ENCODE measurements at places on chromosomes 12 and 14.

DNA sequence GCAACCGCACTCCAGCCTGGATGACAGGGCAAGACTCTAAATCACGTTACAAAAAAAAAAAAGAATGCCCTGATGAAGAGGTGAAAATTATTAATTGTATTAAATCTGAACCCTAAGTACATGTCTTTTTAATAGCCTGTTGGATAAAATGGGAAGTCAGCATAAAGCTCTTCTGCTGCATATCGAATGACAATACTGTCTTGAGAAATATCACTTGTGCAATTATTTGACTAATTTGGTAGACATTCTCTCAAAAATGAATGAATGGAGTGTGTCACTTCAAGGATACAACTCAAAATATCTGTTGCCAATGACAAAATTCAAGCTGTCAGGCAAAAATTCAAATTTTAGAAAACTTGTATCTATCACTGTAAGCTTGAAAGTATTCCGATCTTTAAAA, 38.9 kb downstream of the DNAI7 start:
- DNase-seq: no peak

DNA sequence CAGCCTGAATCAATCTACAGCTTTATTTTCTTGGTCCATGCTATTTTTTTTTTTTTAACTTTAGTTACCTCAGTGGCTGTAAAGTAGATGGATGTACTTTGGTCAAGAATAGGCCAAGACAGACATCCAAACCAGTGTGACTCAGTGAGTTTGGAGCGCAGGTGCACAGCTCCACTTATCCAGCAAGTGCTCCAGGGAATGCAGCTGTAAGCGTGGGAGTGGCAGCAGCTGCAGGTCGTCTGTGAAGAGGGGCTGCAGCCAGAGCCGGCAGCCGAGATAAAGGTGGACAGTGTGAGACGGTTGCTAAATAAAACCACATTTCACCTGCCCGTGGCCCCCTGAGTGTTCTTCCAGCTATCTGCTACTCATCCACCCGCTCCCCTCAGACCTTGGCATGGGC, 1018.7 kb downstream of the AACS start:
- no peak for DNase-seq

- DNase-seq: no peak
Measured at GRCh38 chr12:52232203-52232673, 805 bp upstream of the KRT7 start.

DNA sequence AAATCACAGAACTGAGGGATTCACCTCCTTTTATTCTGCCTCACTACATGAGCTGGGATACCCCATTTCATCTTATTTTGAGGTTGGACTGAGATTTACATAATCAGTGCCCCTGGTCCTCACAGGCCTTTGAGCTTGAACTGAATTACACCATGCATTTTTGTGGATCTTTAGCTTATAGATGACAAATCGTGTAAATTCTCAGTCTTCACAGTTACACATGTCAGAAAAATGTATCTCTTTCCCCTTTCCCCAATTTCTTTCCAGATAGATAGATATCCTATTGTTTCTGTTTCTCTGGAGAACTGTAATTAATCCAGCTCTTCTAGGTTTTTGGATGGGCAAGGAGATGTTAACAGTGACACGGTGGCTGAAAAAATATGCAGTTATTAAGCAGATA, 1778.9 kb upstream of the SEL1L start:
- no peak for DNase-seq

DNA sequence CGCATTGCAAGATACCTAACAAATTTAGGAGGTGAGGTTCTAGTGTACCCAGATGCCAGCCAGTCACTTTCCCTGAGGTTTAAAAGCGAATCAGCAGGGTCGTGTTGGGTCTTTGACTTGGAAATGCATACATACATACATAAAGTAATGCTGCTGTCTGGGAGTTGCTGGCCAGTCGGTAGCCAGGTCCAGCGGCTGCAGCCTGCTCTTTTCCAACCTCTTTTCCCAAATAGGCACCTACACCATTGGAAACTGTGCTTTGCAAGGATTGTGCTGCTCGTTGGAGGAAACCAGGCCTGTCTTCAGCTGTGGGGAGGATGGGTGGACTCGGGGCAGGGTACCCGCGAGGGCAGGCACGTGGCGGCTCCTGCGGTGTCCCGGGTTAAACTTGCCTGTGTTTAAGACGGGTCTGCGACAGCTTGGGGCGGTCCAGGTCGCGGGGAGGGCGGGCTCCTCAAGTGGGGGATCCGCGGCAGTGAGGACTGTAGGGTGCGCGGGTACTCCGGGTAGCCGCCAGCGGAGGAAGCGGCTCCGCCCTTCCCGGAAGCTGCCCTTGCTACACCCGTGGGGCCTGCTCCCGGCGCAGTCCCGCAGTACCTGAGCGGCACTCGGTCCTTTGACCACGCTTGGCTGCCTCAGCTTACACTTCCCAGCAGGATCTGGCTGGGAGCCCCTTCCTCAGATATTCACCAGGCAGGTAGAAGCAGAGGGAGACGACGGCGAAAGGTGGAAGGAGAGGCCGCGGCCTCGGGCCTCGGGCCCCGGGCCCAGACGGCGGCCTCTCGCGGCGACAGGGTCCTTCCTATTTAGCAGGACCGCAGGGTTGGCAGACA, 2.7 kb downstream of the TTC6 start:
- no peak for DNase-seq

GRCh38 chr12:30877105-30877875, 49.3 kb upstream of the TSPAN11 start:
- no peak for DNase-seq

GRCh38 chr14:38941488-38941887, 161.5 kb downstream of the SEC23A start:
- DNase-seq: no peak

GRCh38 chr14:77041881-77042545, 13.5 kb upstream of the IRF2BPL start:
- DNase-seq: peak; percentile 41

GRCh38 chr12:72509891-72510290, 237.7 kb downstream of the TRHDE start:
- DNase-seq: no peak

DNA sequence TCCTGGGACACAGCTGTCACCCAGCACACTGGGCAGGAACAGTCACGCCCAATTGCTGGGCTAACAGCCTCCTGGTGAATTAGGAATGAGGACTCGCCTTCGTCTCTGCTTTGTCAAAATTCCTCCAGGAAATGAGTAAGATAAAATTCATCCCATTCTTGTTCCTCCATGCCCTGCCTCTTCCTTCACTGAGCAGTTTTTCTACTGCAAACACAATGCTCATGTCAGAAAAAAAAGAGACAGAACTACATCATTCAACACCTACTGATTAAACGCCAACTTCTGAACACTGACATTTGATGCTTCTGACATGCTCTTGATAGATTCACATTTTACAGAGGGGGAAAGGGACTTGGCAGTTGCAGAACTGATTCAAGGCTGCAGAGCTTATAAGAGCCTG, 37.5 kb upstream of the DTX1 start:
- DNase-seq: peak; percentile 4

- DNase-seq: no peak
Measured at GRCh38 chr14:94124582-94125377, 4.6 kb downstream of the IFI27L2 start.

DNA sequence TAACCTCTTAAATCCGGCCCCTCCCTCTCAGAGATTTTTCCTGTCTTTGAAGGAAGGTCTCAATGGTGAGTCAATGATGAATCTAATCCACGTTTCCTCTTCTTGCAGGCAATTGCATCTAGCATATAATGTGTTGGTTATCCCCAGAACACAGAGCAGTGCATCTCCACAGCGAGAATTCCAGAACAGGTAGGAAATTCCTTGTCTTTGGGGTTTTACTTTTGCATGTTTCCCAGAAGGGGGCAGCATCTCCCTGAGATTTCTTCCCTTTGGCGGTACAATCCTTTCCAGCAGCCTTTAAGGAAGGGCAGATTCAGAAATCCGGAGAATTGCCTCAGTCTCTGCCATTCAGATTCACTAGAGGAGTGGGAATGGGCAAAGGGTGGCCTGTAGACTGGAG, 128.0 kb downstream of the KCNA5 start:
- DNase-seq: peak; percentile 32

DNA sequence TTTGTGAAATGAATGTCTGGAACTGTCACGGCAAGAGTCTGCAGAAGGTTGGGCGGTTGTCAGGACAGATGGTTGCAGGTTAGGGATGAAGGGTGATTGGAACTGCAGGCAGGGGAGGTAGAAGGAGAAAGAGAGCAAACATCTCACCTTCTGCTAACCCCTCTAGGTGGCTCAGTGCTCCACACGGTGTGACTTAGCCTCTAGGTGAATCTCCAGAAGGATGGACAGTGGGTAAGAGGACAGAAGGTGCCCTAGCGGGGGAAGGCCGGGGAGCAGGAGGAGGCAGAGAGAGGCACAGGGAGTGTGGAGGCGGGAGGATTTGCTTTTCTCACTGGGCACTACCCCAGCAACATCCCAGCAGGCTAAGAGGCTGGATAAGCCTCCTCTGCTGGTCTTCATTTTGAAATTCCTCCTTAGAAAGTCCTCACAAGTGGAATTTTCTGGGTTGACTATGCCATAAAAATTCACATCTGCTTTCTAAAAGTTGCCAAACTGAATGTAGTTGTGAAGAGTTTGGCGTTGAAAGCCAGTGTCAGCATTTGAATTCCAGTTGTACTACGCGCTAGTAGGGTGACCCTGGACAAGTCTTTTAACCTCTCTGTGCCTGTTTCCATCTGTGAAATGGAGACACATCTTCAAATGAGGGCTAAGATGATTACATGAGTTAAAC, 10.7 kb upstream of the GPR68 start:
- DNase-seq: peak; percentile 33

DNA sequence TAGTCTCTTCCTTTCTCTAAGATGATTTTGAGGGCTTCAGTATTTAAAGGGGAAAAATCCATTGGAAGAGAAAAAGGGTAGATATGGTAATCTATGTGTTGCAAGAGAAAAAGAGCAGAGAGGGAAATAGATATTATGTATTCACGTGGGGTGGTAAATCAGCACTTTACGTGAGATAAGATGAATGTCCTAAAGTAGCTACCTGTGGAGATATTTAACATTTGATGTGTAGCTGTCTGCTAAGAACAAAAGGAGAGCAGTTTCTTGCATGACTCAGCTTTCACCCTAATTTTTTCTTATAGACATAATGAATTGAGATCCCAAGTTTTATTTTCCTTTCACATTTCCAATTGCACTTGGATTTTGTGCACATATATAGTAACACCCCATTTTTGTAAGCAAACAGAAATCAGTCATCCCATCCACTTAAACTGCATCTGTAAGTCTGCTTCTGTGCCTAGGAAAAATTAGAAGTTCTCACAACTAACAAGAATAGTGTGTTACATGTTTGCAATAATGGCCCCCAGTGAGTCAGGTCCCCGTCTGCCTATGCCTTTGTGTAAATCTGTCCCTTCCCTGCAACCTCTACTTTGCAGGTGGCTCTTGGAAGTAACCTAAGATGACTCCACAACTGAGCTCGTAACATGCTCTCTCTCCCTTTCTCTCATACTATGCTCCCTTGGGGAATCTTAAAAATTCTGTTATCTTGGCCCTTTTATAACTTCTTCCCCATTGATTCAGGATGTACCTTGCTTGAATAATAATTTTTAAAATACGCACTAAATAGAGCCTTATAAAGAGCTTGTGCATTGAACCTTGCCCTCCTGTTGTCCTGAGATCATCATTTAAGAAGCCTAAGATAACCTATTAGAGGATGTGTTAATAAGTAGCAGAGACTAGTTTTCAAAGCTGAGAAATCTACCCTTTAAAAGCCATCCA, 3.7 kb downstream of the TMTC3 start:
- DNase-seq: no peak

DNA sequence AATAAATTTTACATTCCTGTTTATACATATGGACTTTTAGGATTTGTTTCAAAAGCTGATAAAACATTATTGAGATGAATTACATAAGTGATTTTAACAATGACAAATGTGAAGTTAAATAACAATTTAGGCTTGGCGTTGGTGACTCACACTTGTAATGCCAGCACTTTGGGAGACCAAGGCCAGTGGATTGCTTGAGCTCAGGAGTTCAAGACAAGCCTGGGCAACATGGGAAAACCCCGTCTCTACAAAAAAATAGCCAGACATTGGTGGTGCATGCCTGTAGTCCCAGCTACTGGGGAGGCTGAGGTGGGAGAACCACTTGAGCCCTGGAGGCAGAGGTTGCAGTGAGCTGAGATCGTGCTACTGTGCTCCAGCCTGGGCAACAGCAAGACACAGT, 7.4 kb downstream of the ACOT2 start:
- DNase-seq: no peak

- DNase-seq: no peak
Measured at GRCh38 chr12:132788375-132789098, 26.9 kb upstream of the ANKLE2 start.

DNA sequence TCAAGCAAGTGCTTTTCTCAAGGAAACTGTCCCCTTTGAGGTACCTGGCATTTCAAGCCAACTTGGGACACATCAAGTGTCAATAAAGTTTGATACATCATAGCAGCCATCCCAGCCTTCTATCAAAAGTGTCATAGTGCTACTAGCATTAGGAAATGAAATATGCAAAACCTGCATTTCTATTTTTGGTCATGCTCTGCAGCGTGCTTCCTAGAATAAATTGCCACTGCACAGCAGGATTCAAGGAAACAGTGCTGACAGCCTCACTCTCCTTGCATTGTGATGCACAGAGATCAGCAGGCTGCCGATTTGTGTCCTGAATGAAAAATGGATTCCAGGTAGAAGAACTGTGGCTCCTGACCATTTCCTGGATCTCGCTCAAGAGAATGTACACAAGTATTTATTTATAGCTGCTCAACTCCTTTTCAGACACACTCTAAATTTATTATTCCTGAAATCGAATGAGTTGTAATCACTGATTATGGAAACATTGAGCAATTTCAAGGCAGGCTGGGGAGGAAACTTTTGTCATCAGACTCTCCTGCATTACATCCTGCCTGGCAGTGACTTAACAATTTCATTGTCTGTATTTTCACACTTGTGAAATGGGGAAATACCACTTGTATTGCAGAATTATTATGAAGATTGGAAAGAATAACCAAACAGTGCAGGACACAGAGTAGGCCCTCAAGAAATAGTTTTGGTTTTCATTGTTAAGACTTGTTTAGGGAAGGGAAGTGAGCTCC, 120.9 kb downstream of the SLC38A6 start:
- DNase-seq: no peak

GRCh38 chr14:54200726-54201125, 196.1 kb upstream of the CDKN3 start:
- no peak for DNase-seq

DNA sequence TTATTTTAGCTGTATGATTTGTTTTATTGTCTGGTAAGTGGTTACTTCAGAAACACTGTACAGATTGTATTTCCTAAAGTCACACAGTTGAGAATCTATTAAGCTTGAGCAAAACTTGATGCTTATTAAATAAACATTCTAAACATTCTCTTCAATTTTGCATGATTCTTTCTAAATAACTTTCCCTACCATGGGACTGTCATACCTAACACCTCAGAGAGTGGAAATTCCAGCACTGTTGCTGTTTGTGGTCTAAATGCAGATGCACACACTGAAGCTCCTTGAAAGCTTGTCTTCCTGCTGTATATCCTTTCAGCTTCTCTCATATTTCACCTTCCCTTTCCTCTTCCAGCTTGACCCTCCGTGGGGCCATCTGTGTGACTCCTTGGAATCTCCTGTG, 392.0 kb downstream of the LRIG3 start:
- DNase-seq: no peak

DNA sequence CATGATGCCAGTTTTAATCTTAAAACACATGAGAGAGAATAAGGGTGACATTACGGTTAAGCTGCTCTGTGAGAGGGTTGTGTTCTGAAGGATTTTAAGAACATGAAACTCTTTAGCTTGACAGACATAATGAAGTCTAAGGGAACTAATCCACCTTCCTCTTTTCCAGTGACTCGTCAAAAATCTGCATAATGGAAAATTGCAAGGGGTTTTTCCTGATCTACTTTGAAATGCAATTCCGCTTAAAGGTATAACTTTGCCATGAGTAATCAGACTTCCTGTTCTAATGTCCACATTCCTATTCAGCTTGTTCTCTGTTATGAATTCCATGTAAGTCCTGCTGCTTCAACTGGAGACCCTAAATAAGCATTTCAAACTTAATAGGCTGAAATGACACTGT, at the start of gene ZNF705A:
TSS of gene ZNF705A (plus strand) at position 171 of the 400 bp plus-strand sequence. CDS start 15,611 bp downstream, outside the sequence.
- DNase-seq: no peak

All from NCI-H446 (cell line).